ENCODE measurements at places on chromosomes 16 and 17.

- peak; percentile 71 for DNase-seq
These were observed 11.7 kb downstream of the ABCC1 start for GRCh38 chr16:15961060-15961511.

GRCh38 chr17:82832411-82832810 is 7.4 kb downstream of the ZNF750 start:
- no peak for DNase-seq

DNA sequence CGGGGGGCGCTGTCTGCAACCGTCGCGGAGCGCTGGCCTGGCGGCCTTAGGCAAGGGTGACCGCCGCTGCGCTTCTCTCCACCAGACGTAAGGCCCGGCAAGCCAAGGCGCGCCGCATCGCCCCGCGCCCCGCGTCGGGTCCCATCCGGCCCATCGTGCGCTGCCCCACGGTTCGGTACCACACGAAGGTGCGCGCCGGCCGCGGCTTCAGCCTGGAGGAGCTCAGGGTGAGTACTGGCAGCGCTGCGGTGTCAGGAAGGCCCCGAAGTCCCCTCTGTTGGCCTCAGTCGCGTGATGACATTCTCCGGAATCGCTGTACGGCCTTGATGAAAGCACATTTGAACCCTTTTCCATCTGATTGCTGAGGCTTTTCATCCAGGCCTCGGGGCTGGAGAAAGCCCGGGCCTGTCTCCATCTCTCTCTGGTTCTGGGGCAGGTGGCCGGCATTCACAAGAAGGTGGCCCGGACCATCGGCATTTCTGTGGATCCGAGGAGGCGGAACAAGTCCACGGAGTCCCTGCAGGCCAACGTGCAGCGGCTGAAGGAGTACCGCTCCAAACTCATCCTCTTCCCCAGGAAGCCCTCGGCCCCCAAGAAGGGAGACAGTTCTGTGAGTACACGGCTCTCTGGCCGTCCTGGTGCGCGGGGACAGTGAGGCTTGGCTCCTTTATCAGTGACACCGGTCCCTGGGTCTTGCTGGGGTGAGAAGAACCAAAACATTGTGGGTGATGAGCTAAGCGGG is 831 bp downstream of the RPL13 start:
- no peak for DNase-seq

DNA sequence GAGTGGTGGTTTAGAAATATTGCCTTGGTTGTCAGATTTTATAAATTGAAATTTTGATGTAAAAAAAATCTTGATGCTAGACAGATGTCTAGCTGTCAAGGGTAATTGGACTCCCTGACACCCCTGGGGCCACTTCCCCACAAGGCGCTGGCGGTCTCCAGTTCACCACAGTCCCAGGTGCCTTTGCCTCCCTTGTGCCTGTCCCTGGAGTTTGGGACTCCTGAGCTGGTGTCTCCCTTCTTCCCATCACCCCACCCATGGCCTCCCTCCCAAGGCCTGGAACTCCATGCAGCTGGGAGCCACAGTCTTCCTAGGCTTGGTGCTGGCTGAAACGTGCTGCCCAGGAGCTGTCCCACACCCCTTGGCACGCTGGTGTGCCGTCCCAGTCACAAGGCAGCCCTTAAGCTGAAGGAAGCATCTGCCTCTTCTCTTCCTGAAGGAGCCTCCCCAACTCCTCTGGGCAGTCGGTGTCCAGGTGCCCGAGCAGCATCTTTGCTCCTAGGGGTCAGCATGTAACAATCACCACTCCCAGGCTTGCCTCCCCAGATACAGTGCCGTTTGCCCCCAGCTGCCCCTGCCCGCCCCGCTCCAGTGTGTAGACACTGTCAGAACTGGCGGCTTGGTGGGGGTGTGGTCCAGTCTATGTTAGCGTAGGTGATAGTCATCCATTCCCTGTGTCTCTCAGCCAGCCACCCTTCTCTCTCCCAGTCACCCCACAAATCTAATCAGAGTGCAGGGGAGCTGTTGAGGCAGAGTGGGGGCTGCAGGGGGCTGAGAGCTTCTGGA is 26.2 kb downstream of the POLR3E start:
- peak; percentile 15 for DNase-seq

DNA sequence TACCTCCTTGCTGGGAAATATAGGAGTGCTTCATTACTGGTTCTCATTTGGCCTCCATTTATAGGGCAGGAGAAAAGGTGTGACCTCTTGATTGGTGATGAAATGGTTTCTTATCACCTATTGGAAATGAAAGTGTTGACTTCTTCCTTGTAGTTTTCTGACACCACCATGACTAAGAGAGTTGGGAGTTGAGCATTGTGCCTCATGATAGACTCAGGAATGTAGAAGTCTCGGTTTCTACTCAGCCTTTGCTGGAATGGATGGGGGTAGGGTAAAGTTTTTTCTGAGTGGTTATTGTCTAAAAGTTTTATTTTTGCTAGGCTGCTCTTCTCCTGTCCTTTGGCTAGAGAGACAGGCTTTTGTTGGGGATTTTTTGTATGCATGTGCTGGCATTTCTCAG is 117.4 kb downstream of the PHKB start:
- DNase-seq, result no peak

DNA sequence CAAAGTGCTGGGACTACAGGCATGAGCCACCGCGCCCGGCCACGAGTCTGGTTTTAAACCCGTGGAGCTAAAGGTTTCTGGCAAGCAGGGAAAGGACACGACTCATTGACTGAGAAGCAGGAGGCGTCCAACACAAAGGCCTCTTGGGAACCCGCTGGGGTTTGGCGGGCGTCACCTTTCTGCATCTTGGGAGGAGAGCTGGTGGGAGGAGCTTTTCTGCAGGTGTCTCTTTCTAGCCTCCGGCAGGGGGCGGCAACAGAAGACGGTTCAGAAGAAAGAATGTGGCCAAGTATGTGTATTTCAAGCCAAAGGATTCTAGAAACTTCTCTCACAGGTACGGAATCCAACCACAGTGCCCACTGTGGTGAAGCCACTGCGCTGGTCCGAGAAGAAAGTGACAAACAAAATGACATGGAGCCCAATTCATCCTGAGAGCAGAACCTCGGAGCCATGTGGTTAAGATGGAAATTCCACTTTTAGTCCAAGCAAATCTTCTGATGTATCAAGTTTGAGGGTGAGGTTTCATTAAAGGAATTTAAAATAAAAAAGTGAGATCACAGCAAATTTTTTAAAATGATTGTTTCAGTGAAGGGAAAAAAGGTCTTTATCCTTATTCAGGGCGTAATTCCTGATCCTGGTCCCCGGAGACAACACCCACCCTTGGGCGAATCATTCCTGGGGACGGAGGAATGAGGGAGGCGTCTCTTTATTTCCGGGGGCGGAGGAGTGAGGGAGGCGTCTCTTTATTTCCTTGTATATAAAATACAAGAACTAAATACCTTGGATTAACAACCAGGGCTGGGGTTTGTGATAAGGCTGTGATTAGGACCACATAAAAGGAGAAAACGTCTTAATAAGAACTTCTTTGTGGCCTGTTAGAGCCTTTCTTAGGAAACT is 97.6 kb downstream of the MRM3 start:
- DNase-seq, result peak; percentile 70

- peak; percentile 90 for DNase-seq
These were observed 27.3 kb downstream of the KDM8 start for GRCh38 chr16:27230562-27231001.
